ENCODE measurements at places on chromosomes 6 and 20.

DNA sequence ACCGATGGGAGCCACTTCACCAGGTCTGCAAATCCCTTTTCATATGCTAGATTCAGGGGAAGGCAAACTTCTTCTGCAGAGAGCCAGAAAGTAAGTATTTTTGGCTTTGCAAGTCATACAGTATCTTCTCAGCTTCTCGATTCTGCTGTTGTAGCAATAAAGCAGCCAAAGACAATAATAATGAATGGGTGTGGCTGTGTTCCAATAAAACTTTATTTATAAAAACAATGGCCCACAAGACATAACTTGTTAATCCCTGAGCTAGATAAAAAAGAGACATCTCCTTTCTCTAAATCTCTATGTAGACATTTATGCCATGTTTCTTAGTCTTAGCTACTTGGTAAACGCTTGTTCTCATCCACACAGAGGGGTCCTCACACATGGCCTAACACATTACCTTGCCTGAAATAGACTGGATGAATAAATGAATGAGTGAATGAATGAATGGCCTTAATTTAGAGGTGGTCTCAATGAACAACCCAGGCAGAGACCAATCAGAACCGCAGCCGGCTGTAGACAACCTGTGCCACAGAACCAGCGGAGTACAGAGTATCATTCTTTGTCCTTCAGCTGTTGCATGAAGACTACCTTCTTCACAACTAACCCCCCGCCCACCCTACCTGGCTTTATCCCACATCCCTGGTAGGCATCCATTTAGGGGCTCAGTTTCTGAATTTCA lies 13.5 kb upstream of the PREX1 start:
- DNase-seq: no peak

DNA sequence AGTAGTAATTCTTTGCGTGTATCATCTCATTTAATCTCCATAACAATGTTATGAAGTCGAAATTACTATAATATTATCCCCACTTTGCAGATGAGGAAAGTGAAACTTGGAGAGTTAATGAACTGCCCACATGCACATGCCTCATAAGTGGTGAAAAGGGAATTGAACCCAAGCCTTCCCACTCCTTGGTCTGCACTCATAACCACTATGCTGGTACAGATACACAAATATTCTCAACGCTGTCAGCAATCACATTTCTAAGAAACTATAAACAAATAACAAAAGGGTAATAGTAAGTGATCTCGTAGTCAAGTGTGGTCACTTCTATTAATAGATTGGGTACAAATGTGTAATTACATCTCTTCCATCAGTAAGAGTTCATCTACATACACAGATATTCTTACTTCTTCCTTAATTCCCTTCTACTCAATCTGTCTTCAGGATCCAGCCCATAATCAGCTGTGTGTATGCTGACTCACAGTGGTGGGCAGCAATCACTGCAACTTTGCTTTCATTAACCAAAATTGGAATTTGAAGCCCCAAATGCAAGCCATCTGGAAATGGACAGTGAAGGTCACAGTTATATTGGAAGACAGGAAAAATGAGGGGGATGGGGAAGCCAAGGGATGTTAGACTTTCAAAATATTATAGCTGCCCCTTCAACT lies 6.6 kb downstream of the PRSS35 start:
- DNase-seq: no peak

GRCh38 chr6:149734915-149735314 lies 11.4 kb downstream of the NUP43 start:
- DNase-seq: no peak

- no peak for DNase-seq
Observed at GRCh38 chr20:1813674-1814635, 81.3 kb upstream of the SIRPA start.

GRCh38 chr6:21507811-21508210 lies 85.7 kb upstream of the SOX4 start:
- no peak for DNase-seq

- DNase-seq: no peak
Observed at GRCh38 chr6:122339661-122340060, 59.8 kb upstream of the HSF2 start.

- DNase-seq: no peak
Observed at GRCh38 chr6:40282986-40283385, 304.2 kb downstream of the LRFN2 start.

DNA sequence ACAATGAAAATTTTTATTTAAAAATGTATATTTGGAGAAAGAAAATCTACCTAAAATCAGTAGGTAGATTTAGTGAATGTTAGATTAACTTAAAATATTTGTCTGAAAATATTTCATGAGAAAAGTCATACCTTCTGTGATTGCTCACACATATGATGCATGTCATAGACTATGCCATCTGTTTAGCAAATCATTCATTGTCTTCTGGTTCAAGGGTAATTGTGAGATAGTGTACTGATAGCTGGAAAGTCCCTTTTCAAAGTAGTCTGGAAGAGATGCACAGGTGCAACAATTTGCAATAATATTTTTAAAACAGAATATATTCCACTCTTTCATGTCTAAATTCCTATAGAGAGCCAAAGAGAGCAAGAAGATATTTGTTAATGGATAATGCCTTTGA lies 21.0 kb upstream of the RNF217 start:
- no peak for DNase-seq

DNA sequence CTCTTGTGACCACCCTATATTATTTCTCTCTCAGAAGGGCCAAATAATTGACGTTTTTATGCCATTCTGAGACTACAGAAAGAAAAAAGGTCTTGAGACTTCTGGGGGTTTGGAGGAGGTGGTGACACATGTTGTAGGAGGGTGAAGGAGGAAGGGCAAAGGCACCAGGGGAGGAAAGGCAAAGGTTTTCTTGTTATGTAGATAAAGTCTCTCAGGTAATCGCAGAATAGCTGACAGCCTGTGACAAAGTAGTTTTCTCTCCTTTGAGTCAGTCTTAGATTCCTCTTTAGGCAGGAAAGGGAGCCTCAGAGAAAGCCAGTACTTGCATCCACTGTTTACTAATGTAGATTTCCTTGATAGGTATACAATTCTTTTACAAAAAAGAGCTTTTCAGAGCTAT lies 23.6 kb downstream of the OR2B2 start:
- no peak for DNase-seq

DNA sequence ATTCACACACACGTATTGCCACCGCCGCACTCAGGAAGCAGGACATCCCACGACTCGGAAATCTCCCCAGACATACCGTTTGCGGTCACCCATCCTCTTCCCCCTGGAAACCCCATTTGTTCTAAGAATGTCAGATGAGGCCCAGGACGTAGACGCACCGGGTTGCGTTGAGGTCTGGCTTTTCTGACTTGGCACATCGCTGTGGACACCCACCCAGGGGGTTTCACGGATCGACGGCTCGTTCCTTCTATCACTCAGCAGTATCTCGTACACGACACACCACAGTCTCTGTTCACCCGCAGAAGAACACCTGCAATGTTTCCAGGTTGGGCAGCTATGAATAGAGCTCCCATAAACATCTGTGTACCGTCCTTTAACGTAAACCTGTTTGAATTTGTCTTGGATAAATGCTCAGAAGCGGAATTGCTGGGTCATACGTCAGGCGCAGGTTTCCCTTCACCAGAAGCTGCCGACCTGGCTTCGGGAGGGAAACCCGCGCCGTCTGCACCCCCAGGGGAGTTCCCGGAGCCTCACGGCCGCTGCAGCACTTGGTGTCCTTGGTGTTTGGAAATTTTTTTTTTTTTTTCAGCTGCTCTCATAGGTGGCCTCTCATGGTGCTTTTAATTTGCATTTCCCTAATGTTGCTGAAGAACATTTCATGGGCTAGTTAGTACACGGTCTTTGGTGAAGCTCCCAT lies 9.3 kb upstream of the EEF1A2 start:
- DNase-seq: no peak

- no peak for DNase-seq
Observed at GRCh38 chr20:23205211-23205610, 119.1 kb upstream of the CD93 start.

GRCh38 chr6:168990019-168990751 lies 263.5 kb downstream of the THBS2 start:
- DNase-seq: no peak

DNA sequence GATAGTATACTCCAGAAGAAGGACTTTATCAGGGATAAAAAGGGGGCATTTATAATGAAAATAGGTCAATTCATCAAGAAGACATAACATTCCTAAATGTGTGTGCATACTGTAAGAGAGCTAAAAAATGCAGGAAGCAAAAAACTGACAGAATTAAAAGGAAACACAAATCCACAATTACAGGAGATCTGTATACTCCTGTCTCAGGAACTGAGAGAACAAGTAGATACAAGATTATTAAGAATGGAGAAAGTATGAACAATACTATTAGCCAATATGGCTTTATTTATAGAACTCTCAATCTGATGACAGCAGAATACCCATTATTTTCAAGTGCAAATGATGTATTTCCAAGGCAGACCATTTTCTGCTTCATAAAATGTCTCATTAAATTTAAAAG lies 167.7 kb upstream of the BMP5 start:
- no peak for DNase-seq

DNA sequence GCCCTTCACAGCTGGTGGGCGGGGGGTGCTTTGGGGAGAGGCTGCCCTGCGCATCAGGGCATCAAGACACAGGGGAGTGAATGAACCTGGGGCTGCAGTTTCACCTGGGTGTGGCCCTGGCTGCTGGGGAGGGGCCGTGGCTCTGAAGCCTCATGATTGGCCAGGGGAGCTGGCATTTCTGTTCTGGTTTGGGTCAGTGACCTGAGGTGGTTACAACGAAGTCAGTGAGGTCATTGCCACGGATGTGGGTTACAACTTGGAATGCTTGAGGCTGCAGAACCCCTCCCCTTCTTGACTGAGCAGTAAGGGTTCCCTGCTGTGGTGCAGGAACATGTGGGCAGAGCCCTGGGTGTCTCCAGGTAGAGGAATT lies 3.0 kb downstream of the TCEA2 start:
- DNase-seq: no peak

DNA sequence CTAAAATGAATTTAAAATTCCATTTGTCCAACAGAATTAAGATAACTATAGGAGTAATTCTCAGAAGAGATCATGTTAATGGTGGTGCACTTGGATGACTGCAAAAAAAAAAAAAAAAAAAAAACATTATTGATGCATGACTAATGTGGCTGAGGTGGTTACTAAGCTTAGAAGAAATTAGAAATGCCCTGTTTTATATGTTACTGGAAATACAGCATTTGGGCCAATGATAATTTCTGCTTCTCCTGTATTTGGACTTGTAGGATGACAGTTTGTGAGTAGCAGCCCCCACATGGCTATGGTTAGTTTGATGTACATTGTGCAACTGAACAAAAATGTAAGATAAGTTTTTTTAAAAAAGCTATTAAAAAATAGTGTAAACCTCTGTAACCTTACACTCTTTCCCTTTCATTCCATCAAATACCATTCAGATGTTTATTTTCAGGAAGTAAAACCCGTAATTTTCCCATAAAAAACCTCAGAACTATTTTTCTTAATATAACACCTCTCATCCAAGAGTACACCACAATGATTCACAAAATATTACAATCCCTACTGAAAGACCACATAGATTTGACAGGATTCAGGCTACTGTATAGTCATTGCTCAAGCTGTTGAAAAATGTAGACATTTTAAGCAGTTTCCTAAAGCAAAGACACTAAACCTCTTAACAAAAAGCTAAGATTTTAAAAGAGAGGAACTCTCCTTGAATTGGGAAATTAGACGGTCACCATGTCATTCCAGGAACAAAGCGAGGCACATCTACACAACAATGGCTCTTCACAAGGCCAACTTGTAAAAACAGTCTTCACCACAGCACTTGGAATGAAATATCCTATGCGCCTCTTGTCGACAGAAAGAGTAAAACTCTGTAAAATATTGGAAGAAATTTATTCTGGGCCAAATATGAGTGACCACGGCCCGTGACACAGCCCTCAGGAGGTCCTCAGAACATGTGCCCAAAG lies 83.0 kb downstream of the WDR27 start:
- no peak for DNase-seq

DNA sequence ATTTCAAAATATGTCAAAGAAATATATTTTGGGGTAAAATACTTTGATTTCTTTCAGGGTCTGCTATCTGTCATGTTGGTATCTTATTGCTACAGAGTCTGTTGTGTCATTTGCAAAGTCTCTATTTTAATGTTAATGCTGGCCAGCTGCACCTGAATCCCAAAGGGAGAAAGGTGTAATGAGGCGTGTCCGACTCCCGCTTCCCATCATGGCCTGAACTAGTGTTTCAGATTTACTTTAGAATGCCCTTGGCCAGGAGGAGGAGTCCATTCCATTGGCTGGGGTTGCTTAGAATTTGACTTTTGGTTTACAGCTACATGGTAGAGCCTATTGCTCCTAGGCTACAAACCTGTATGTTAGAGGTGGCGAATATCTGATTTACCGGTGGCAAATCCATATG lies 69.3 kb downstream of the FAM50B start:
- peak; percentile 5 for DNase-seq

GRCh38 chr6:137487869-137488149 lies 6.4 kb downstream of the OLIG3 start:
- no peak for DNase-seq

GRCh38 chr6:158249340-158249836 lies 62.9 kb upstream of the TULP4 start:
- no peak for DNase-seq

GRCh38 chr6:123526128-123526527 lies 110.6 kb downstream of the TRDN start:
- DNase-seq: no peak

DNA sequence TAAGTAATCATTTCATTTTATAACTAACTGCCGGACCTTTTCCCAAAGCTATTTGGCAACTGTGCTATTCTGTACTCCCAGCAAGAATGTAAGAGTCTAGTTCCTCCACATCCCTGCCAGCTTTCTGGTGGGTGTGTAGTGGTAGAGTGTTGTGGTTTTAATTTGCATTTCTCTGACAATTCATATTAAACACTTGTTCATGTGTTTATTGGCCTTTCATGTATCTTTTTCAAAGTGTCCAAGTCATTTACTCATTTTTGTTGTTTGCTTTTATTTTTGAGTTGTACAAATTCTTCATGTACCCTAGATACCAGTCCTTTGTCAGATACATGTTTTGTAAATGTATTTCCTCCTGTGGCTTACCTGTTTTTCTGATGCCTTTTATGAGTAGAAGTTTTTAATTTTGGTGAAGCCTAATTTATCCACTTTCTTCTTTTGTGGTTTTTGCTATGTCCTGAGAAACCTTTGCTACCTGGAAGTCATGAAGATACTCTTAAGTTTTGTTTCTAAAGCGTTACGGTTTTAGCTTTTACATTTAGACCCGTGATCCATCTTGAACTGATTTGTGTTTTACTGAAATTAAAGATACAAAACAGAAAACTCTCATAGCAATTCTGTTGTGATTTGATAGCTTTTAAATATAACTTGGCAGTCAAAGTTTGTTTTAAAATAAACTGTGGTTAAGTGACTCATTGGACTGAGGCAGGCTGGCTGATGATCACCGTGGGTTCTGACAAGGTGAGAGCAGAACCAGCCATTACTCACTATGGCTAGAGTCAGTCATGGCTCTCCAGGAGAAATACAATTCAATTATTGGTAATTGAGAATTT lies 8.0 kb downstream of the MYLIP start:
- DNase-seq: no peak

GRCh38 chr6:36839749-36840431 lies 646 bp upstream of the CPNE5 start:
- DNase-seq: peak; percentile 18

Data from DMS79 treated with DMSO at 0.1 percent for 48 hours (cell line).